ENCODE measurements at places on chromosomes 4 and X.

DNA sequence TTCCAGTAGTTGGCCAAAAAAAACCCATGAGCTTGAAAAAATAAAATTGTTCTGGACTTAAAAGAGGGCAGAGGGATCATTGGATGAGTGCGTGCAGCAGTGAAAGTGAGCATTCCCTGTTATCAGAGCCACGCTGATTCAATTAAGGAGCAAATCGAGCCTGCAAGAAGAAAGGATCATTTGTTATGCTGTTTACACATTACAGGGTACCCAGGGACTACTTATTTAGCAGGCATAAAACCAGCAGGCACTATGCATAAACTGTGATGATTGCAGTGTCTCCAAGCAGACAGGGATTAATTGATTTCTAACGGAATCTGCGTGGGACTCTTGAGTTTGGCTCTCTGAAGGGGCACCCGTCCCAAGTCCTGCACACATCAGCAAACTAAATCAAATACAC, 83.5 kb downstream of the SHOX start:
- no peak for DNase-seq

- no peak for DNase-seq
Observed at GRCh38 chr4:150886597-150886996, 128.5 kb downstream of the LRBA start.

GRCh38 chr4:6393066-6393465, 79.3 kb downstream of the PPP2R2C start:
- DNase-seq = no peak

GRCh38 chr4:164009435-164009834, 514.9 kb downstream of the TMA16 start:
- DNase-seq = no peak

DNA sequence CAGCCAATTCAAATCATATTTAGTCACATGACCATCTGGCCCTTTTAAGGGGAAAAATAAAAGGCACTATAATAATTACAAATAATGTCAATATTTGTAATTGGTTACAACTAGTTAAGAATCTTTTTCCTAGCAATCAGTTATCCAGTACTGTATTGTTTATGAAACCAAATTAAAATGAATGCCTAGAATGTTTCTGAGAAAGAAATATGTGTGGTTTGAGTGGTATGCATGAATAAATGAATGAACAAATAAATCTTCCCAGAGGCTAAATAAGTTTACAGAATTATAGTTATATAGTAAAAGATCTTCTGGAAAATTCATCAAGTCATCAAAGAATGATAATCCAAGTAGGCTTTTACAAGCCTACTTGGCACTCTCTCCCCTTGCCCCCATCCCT, 55.8 kb upstream of the F8A3 start:
- no peak for DNase-seq

DNA sequence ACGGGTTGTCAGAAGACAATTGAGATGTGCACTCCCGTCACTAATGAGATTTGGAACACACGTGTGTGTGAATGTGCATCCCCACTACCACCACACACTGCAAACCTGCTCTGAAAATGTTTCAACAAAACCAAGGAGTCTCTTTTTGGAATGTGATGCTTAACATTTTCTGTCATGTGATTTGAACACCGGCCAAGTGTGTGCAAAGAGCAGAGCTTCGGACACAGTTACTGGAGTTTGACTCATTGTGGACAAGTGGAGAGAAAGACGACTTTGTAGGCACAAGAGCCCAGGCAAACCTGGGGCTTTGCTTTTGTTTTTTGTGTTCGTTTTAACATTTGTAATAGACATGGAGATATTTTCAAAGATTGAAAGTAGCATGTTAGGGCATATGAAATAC, 49.2 kb downstream of the CCKAR start:
- DNase-seq = no peak

DNA sequence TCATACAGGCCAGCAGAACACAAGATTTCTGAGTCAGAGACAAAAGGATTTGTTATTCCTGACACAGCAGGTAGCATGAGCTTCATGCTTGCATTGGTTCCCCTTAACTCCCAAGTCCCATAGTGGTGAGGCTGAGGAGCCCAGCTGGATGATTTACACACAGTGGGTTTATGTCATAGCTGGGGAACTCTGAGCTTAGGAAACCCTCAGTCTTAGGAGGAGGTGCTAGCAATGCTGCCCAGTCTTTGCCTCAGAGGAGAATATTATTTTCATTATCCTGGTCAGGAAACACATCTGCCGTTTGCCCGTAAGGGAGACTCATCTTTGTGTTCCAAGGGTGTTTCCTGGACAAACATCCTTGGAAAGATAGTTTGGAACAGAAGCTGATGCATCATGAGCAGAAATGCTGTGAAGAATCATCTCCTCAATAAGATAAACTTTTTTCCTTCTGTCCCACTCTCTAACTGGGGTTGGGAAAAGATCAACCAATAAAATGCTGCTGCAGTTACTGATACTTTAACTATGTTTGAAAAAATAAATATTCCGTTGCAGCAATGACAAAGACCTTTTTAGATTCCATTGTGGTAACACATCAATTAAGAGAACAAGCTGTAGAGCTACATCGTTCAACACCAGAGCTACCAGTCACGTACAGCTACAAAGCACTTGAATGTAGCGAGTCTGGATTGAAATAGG, 146.8 kb downstream of the DCLK2 start:
- peak; percentile 85 for DNase-seq

Measured in amniotic stem cell (primary cell).